ENCODE measurements at places on chromosomes 7 and 10.

GRCh38 chr10:93815304-93816096 is 57.8 kb downstream of the LGI1 start:
- DNase-seq: peak; percentile 69

DNA sequence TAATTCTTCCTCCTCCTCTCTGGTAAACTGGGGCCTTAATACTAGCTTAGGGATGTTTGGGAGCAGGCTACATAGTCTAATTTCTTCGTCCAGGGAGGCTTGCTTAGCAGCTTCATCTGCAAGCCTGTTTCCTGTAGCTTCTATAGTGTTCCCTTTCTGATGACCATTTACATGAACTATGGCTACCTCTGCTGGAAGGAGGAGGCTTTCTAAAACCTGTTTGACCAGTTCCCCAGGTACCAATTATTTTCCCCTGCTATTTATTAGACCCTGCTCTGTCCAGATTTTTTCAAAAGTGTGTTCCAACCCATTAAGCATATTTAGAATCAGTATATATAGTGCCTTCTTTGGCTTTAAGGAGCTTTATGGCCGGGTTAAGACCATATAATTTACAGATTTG is 38.8 kb upstream of the DNAH11 start:
- DNase-seq: no peak

- DNase-seq: no peak
Measured at GRCh38 chr7:40674316-40674715, 539.5 kb downstream of the SUGCT start.

GRCh38 chr10:73867126-73867807 is 7.1 kb downstream of the CAMK2G start:
- DNase-seq: peak; percentile 70

DNA sequence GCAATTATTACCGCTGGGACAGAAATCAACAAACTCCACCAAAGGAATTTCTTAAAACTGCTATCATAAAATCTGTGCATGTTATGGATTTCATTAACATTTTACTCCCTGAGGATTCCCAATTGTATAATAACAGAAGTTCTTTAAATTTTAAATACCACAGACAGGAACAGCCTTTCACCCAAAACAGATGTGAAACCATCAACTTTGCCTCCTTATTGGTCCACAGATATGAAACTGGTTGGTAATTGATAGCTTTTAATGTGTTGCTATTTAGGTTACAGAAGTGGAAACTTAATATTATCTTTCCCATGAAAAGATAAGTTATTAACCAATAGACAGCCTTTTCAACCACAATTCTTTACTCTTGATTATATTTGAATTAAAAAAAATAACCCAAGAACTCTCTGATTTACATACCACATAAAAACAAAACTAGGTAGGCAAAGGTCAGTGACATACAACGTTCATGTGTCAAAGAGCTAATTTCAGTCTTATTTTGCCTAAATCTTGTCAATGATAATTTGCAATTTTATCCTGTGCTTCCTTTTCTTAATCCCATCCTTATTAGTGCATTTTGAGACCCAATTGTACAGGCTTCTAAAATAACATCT is 90.0 kb downstream of the NRP1 start:
- no peak for DNase-seq

DNA sequence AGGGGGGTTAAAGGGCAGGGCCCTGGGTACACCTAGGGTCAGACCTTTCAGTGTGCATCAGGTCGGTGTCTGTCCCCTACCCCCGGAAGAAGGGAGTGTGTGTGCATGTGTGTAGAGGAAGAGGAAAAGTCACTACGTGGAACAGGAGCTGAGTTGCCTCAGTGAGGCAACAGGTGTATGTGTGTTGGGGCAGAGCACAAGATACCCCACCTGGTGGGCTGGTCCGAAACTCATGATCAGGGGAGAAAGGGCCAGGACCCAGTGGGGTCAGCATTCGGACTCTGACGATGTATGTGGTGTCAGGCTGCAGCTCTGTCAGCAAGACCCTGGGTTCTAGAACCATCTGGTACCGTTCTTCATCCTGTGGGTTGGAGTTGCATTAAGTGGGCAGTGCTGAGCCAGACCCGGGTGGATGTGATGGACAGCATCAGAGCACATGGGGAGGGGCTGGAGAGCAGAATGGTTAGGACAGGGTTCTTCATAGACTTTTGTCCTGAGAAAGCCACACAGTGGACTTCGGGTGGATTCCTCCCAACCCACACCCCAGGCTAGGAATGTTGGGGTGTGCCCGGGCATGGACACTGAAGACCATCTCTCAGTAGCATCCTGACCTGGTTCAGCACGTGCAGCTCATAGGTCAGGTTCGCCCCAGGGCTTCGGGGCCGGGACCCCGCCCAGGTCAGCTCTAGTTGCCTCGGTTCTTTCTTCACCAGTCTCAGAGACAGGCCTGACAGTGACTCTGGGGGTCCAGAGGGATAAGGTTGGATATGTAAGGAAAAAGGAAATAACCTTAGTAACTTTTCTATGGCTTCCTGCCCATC is 10.7 kb downstream of the EPHA1 start:
- DNase-seq: no peak

DNA sequence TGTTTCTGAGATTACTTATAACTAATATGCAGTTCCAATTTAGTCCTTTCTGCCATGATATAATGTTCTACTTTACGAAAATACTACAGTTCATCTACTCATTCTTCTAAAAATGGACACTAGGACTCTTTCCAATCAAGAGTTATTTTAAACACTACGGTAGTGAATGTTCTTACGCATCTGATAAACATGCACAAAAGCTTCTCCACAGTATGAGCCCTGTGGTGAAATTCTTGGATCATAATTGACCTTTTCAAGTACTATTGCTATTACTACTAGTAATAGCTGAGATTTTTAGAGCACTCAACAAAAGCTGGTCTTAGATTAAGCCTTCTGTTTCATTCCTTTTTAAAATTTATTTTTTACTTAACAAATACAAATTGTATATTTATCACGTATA is 106.4 kb downstream of the CH25H start:
- no peak for DNase-seq

DNA sequence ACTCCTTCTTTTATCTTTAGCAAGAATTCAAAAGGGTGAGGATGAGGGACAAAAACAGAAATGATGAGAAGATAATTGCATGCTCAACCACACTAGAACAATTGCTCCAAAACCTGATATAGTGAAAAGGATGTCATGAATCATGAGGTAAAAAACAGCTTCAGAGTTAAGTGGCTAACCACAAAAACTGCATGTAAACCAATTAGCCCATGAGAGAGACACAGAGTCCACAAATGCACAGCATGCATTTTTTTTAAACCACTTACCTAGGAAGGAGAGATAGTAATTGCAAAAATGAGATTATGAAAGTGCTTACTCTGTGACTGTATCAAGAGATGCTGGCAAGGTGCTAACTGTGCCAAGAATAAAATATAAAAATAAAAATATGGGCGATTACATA is 132.9 kb downstream of the MBL2 start:
- no peak for DNase-seq

DNA sequence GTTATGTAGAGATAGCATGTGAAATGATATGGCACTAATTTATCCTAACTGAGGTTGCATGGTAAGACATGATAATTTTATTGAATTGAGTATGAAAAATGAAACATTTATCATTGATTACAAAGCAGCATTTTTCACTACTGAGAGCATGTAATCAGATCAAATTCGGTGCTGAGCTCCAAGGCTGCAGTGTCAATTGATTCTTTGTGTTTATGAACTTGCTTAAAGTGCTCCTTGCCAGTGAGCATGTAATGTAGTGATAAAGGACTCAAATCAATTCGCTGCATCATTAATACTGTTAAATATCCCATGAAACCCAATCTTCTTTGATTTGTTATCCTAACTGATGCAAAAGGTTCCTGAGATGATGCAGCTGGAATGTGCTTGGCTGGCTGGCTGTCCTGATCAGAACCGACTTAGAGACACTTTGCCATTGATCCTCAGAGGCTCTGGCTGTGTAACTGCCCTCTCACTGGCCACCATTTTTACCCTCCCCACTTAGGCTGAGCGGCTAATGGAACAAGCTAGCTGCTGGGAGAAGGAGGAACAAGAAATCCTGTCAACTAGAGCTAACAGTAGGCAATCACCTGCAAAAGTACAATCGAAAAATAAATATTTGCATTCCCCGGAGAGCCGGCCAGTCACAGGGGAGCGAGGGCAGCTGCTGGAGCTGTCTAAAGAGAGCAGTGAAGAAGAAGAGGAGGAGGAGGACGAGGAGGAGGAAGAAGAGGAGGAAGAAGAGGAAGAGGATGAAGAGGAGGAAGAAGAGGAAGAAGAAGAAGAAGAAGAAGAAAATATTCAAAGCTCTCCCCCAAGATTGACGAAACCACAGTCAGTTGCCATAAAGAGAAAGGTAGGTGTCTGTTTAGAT is 89.8 kb upstream of the SAMD8 start:
- DNase-seq: no peak

DNA sequence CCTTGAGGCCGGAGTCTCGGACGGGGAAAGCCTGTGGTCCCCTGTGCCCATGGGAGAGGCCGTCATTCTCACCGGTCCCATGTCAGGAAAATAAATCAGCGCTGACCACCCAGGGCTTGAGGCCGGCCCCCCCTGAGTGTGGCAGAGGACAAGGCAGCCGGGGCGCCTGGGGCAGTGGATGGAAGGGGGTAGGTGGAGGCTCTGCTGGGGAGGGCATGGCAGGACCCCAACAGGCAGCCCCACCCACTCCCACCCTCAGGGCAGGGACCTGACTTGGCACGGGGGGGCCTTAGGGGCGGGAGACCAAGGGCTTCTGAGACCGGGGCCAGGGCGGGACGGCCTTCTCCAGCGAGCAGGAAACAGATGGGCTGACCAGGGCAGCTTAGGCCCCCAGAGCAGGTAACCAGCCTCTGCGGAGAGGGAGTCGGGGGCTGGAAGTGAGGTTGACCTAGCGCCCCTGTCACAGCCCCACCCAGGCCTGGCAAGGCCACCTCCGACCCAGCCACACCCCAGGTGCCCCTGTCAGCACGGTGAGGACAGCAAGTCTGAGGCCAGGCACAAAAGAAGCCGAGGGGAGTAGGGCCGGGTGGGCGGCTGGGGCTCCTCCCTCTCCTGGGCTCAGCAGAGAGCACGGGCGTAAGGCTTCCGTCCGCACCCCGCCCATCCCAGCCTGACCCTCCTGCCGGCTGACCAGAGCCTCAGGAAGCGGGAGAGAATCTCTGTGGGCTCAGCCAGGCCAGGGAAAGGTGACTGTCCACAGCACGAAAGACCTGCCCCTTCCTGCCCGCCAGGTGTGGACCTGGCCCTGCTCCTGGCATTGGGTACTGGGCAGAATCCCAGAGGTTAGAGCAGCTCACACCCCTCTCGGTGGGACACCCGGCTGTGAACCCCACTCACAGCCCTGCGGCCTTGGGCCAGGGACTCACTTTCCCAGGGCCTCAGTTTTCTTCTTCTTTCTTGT is 87.4 kb downstream of the FOXL3 start:
- DNase-seq: peak; percentile 66

GRCh38 chr10:51427758-51428157 is 271.6 kb downstream of the CSTF2T start:
- DNase-seq: no peak

DNA sequence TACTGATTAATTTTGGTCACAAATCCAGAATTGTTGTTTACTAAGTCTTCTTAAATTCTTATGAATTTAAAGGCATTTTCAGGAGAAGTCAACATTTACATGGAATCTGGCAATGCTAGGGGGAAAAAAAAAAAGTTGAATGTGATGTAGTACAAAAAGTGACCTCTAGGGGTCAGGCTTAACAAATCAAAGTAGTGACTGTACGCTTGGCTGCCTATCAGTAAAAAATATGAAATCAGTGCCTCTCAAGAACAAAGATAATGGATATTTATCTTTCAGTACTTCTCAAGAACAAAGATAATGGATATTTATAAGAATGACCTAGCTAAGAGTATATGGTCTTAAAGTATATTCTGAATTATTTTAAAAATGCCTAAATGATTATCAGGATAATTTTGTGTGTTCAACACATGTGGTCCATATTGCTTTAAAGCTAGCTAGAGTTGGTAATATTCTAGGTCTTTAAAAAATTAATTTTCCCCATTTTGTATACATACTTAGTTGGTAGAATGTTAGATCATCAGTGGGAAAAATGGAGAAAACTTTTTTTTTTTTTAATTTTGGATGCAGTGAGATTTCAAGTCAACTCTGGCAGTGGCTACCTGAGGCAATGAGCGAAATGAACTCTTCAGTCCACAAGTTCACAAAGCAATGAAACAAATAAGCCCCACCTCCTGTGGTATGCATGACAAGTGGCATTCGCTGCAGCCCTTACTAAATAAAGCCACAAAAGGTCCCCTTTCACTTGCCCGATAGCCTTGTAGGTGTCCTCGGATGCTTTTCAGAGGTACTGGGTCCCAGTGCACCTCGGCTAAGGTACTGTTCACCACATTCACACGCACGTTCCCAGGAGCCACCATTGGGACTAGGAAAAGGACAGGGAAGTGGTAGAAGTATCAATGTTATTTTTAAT is 51.2 kb upstream of the LAMB4 start:
- DNase-seq: no peak

GRCh38 chr7:131957338-131958020 is 401.1 kb upstream of the PODXL start:
- DNase-seq: no peak

DNA sequence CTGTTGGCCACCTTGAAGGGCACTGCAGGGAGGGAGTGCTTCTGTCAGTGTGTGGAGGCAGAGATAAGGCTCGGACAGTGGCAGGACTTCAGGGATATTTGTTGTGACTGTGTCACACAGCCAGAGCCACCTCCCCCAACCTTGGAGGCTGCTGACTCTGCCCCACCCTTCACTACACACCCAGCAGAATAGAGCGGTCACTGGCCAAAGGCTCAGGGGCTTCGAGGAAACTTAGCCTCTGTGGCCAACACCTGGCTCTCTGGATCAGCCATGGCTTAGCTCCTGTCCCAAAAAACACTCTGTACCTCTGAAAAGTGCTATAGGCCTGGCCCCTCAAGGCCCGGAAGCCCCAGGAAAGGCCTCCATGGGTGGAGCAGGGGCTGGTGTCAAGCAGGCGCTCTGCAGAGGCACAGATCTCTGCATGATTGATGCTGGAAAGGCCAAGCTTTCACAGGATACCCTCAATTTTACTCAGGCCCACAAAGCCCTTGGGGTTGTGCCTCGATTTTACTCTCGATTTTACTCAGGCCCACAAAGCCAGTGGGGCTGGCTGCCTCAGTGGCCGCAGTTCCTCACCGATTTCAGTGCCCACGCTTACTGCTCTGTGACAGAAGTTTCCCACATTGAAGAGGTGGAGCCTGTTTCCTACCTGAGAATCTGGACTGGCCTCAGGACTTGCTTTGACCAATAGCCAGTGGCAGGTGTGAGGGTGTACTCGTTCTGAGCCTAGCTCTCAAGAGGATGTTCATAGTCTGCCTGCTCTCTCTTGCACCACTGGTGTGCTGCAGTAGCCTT is 113.2 kb upstream of the GPR26 start:
- no peak for DNase-seq

GRCh38 chr7:55140941-55141278 is 122.1 kb downstream of the EGFR start:
- DNase-seq: no peak

Measured in WERI-Rb-1 (cell line).